Suppressor macrophage treated with lipopolysaccharide for 1 hour (primary cell): ENCODE measurements at places on chromosomes 11 and 22.

DNA sequence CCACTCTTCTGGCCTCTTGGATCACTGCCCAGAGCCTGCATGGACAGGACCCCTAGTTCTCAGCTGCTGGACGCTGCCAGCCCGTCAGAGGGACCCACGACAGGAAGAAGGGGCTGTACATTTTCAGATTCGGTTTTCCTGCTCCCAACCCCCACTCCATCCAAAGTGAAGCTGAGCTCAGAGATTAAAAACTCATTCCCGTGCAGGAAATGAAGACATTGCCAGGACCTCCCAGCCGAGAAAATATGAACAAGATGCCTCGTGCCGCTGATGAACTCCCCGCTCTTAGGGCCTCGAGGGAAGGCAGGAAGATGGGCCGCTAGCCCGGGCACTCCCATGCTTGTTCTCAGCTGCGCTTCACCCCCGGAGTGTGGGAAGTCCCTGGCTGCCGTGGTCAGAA lies 36.1 kb downstream of the RPUSD4 start:
- DNase-seq, result peak; percentile 28

- DNase-seq, result no peak
These were observed 344.4 kb upstream of the CADM1 start for GRCh38 chr11:115848611-115849010.

DNA sequence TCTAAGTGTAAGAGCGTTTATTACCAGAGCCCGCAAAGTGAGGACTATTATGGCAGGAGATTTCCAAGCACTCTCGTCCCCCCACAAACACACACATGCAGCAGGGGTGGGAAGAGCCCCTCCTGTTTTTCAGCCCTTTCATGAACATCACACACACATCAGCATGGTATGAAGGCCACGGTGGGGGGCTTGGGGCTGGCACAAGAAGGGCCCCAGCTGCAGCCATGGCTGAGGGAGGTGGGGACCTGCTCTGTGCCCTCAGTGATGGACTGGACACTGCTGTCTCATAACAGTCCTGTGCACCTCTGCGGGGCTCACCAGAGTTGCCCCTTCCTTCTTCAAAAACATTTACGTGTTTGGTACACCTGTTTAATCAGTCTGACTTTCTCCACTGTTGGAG lies 650.7 kb downstream of the BRD1 start:
- DNase-seq, result no peak

GRCh38 chr11:103928040-103928801 lies 108.2 kb upstream of the DDI1 start:
- no peak for DNase-seq
